ENCODE measurements at places on chromosomes 16 and 17. TPM values are rescaled to one million over a fixed set of nuclear protein-coding genes. Genes with fewer than 3 reads are reported as not detected.
A peak's percentile ranks its signal among the peaks of the same experiment; 100 is the strongest.

DNA sequence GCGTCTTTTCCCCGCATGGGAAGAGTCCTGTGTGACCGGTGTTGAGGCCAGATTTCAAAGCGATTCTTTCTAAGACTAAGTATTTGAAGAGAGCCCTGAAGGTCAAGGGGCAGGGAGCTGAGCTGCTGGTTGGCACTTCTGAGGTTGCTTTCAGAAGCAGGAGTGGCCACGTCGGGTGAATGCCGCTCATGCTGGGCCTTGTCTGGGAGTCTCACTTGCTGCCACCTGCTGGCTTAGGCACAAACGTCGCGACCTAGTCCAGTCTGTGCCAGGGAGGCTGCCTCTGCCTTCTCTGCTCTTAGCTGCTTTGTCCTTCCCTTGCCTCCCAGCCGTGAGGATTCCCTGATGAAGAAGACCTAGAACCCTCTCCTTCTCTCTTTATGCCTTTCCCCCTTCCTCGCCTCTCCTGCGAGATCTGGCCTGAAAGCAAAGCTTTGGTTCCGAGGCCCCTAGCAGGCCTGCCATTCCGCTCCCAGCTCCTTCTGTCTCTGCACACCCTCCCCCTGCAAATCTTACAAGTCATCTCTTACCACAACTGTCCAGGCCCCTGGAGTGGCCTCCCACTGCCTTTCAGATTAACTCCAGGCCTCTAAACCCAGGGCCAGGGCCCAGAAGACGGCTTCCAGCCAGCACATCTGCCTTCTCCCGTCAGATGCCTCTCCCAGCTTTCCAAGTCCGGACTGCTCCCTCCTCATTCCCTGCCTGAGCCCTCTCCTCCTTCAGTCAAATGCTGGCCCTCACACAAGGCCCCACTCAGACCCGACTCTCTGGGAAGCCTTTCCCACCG, 11.4 kb downstream of the CTNS start:
- DNase-seq = peak; percentile 93

DNA sequence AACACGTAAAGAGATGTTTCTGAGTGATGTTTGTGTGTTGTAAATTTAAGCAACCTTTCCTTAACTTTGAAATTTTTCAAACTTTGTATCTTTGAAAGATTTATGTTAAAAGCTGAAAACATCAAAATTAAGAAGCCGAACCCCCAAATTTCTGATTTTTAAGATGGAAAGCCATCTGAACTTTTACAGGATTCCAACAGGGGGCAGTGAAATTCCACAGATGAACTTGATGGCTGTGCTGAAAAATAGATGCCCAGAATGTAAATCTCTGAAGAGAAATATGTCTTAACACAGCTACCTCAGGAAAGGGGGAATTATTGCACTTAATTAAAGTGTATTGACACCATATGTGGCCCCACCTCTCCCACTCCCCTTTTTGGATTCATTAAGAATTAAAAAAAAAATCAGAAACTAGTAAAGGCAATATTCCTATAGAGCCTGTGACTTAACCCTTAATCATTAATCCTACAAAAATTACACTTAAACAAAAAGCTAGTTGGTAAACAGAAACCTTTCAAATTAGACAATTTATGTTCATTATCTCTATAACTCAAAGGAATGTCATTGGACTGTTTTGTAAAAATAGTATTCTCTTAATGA, 597.9 kb downstream of the KCNJ2 start:
- DNase-seq = no peak

GRCh38 chr17:40726919-40727318, 23.4 kb upstream of the KRT24 start:
- DNase-seq = no peak

- peak; percentile 46 for DNase-seq
These were observed 15.1 kb downstream of the UBALD1 start for GRCh38 chr16:4599545-4599944.

DNA sequence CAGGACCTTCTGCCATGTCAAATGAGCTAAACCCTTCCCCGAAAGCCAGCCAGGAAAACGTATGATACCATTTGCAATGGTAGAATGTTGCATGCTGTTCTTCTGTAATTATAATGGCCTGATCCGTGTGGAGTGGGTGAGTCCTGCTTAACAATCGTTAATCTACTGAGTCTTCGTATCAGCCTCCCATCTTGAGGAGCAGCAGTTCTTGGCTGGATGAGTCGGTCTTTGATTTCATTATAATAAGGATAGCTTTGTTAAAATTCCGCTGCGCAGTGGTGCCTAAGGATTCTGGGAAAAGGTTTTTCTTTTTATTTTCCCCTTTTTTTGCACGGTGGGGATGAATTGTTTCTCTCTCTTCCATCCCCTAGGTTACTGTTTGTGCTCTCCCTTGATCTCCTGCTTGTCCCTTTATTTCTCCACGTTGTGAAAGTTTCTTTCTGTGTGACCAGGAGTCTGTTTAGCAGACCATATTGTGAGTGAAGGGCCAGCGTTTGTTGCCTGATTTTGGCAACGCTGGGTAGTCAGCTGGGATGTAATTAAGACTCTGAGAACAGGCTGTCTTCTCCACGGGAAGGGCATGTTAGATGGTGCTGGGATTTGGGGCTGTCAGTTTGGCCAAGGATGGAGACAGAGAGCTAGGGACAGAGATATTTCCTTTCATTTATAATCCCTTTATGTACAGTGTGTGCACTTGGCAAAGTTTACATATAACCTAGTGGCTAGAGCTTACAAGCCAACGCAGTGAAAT, 263.0 kb downstream of the FTO start:
- no peak for DNase-seq

- DNase-seq = no peak
These were observed 109.5 kb upstream of the ZNF267 start for GRCh38 chr16:31764103-31764502.

GRCh38 chr17:43540821-43541674, 5.1 kb downstream of the ETV4 start:
- peak; percentile 83 for DNase-seq

DNA sequence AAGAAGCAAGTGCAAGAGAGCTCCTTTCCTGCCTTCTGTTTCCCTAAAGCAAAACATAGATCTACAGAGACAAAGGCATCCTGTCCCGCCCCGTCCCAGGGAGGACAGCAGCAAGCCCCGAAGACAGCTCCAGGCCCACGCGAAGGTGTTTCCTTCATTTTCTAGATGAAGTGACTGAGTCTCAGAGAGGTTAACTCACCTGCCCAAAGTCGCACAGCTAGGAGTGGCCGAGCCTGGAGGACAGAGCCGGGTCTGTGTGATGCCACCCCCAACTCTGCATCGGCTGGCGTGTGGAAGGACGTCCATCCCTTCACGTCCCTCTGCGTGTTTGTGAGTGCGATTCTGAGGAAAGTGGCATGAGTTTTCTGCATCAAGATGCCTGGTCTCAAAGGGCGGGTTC, 187.2 kb upstream of the CHMP6 start:
- peak; percentile 51 for DNase-seq

GRCh38 chr17:55811536-55811935, 60.7 kb downstream of the PCTP start:
- no peak for DNase-seq

DNA sequence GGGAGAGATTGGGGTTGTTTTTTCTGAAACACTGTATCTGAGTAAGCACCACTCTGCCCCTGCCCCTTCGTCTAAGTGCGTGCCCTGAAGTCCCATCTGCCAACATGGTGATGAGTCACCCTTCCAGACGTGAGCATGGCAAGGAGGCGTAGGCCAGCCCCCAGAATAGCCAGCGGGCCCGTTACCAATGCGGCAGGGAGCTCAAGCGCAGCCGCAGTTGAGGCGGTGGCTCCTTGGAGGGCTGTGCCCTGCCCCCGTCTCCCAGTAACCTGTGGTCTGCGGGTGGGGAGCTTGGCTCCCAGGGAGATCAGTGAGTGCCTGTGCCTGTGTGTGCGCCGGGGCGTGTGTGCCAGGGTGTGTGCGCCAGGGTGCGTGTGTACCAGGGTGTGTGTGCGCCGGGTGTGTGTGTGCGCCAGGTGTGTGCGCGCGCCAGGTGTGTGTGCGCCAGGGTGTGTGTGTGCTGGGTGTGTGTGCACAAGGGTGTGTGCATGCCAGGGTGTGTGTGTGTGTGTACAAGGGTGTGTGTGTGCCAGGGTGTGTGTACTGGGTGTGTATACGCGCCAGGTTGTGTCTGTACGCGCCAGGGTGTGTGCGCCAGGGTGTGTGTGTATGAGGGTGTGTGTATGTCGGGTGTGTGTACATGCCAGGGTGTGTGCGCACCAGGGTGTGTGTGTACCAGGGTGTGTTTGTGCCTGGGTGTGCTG, 98.6 kb upstream of the CHMP6 start:
- DNase-seq = no peak

DNA sequence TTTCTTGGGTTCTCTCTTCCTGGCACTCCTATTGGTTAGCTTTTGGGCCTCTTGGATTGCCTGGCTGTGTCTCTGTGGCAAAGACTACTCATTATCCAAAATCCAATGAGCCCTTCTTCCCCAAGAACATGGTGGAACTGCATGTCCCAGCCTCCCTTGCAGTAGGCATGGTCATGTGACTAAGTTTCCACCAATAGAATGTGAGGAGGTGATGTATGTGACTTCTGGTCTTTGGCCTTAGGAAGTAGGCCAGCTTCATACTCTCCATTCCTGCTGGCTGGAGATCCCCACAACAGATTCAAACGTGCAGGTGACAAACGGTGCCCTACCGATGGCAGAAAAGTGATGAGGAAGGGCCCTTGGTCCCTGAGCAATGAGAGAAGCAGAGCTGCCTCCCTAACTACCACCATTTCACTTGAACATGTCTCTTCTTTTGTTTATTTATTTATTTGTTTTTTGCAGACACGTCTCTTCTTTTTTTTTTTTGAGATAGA, 17.3 kb upstream of the SPN start:
- peak; percentile 68 for DNase-seq

GRCh38 chr17:4786106-4786511, at the start of gene VMO1:
TSS of gene VMO1 (minus strand) at chr17:4786364. CDS start at chr17:4786352, 12 bp downstream.
- DNase-seq = peak; percentile 77

DNA sequence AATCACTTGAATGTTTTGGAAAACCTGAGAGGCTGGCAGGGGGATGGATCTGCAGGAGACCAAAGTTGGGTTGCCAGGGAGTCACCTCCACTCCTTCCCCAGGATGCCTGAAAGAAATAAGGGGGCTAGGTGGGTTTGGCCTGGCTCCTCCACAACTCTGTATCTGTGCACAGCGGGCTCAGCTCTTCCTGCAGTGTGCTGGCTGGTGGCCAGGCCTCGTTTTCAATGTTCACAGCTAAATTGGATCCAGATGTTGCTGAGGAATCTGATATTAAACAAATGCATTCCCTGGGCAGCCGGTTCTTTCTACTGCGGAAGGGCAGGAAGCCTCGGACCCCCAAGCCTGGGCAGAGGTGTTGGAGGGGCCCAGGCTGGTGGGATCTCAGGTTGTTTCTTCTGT, 106.2 kb downstream of the N4BP1 start:
- DNase-seq = no peak

KRT24 gene
- not detected for total RNA-seq

PSMD3 gene
- total RNA-seq = 161 TPM

CCL8 gene
- total RNA-seq = not detected

KRT20 gene
- total RNA-seq = not detected

CEMP1 gene
- 0.24 TPM for total RNA-seq

ETV4 gene
- total RNA-seq = 51.1 TPM

TEKT5 gene
- total RNA-seq = not detected

All from endodermal cell (in vitro differentiated cells).